ENCODE measurements at places on chromosomes 2 and 18. TPM values are rescaled to one million over a fixed set of nuclear protein-coding genes. Genes with fewer than 3 reads are reported as not detected.

Gene SH3BP4
- 44.4 TPM for total RNA-seq

Gene BMP10
- not detected for total RNA-seq

Gene MBD2
- 138 TPM for total RNA-seq

Gene ASB18
- total RNA-seq: not detected

Gene COL3A1
- 119 TPM for total RNA-seq

Gene ACMSD
- total RNA-seq: not detected

Gene SP9
- total RNA-seq: not detected

Gene METTL5
- 40.9 TPM for total RNA-seq

Gene DNER
- 1.7 TPM for total RNA-seq

- H3K4me3 ChIP-seq: no peak overlapping the region
- no peak for DNase-seq
- H3K36me3 ChIP-seq: no peaks in the 10 kb centered on the region
- no peaks in the 10 kb centered on the region for H3K27me3 ChIP-seq
- no peaks in the 10 kb centered on the region for H3K4me1 ChIP-seq
- H3K27ac ChIP-seq: no peak overlapping the region
Measured at GRCh38 chr2:60861736-60862135, 19.6 kb upstream of the REL start.

- H3K4me3 ChIP-seq: no peak overlapping the region
- no peak for DNase-seq
- no peak overlapping the region for H3K27ac ChIP-seq
- no peaks in the 10 kb centered on the region for H3K27me3 ChIP-seq
- no peaks in the 10 kb centered on the region for H3K36me3 ChIP-seq
Measured at GRCh38 chr18:21513741-21514140, 86.8 kb downstream of the ESCO1 start.

DNA sequence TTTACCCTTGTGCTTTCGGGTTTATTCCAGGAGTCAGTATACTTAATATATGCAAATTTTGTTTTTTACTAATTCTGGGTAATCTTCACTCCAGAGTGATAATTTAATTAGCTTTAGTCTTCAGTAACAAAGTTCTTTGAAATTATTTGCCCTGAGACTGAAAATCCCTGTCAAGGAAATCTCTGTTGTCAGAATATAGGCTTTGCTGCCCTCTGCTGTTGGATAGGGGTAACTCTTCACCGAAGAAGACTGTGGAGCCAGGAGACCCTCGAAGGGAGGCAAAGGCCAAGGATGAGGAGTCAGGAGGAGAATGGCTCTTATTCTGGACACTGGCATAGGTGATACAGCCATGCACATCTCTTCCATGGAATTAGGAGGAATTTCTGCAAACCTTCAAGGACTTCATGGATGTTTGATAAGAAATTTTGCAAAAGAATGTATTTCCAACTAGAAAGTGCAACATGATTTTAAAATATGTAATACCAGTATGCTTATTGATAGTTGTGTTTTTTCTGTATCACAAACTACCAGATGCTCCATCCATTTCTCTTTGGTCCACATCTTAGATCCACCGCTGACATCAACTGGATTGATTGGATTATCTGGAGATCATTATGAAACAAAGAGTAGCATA is 182.3 kb downstream of the RDH14 start:
- no peaks in the 10 kb centered on the region for H3K36me3 ChIP-seq
- no peak overlapping the region for H3K27ac ChIP-seq
- H3K4me1 ChIP-seq: no peaks in the 10 kb centered on the region
- H3K27me3 ChIP-seq: no peaks in the 10 kb centered on the region
- DNase-seq: peak; percentile 24
- H3K4me3 ChIP-seq: no peak overlapping the region

DNA sequence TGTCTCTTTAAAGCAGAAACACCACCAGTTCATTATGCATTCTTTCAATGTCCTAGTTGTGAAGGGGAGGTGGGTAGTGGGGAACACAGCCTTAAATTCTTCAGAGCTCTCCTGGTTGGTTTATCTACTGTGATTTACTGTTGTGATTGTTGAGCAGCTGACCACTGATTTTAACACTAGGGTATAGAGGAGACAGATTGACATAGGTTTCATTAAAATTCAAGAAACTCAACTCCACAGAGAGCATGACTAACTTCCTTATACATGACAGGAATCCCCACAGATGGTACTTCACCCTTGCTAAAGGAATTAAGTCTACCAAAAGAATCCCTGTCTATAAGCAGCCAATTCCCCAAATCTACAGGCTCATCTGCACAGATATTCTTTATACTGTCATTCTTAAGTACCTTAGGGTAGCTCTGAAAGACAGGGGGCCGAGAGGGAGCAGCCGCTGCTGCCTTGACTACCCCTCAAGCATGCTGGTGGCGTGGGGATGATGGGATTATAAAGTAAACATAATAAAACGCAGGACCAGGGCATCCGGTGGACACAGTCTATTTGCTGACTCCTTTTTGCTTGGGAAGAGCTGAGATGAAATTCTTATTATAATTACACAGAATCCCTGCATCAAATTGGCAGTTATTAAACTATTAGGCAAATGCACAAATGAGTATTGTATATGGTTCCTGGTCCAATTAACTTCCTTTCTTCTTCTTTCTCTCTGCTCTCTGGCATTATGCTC is 1377.6 kb upstream of the PIK3C3 start:
- no peak for DNase-seq
- H3K27me3 ChIP-seq: no peaks in the 10 kb centered on the region
- no peak overlapping the region for H3K4me3 ChIP-seq

GRCh38 chr2:127453392-127454171 is 35.4 kb downstream of the PROC start:
- DNase-seq: no peak
- H3K36me3 ChIP-seq: no peaks in the 10 kb centered on the region
- H3K4me3 ChIP-seq: no peak overlapping the region
- no peaks in the 10 kb centered on the region for H3K27me3 ChIP-seq

- H3K27ac ChIP-seq: no peak overlapping the region
- DNase-seq: no peak
- H3K27me3 ChIP-seq: no peaks in the 10 kb centered on the region
Measured at GRCh38 chr18:29084120-29084519, 907.2 kb upstream of the CDH2 start.

GRCh38 chr18:62988471-62988870 is 273.1 kb downstream of the PHLPP1 start:
- no peak for DNase-seq
- H3K27ac ChIP-seq: no peak overlapping the region
- no peaks in the 10 kb centered on the region for H3K4me1 ChIP-seq
- H3K27me3 ChIP-seq: no peaks in the 10 kb centered on the region

GRCh38 chr2:239953418-239954061 is 71.6 kb downstream of the NDUFA10 start:
- no peaks in the 10 kb centered on the region for H3K4me1 ChIP-seq
- no peak overlapping the region for H3K27ac ChIP-seq
- no peaks in the 10 kb centered on the region for H3K27me3 ChIP-seq

GRCh38 chr2:24009680-24010476 is at the start of gene MFSD2B:
MFSD2B (plus strand) TSS chr2:24010085; CDS start chr2:24010097, 12 bp downstream.
- H3K4me1 ChIP-seq: no peaks in the 10 kb centered on the region
- H3K27me3 ChIP-seq: peaks cover 25% of the 10 kb centered on the region
- no peak within 1 kb of the TSS for H3K27ac ChIP-seq

- DNase-seq: no peak
- no peaks in the 10 kb centered on the region for H3K27me3 ChIP-seq
- H3K4me1 ChIP-seq: no peaks in the 10 kb centered on the region
- H3K4me3 ChIP-seq: no peak overlapping the region
- no peaks in the 10 kb centered on the region for H3K36me3 ChIP-seq
Measured at GRCh38 chr18:67633939-67634338, 117.4 kb upstream of the DSEL start.

- H3K27me3 ChIP-seq: no peaks in the 10 kb centered on the region
- DNase-seq: no peak
- H3K4me1 ChIP-seq: no peaks in the 10 kb centered on the region
- no peak overlapping the region for H3K27ac ChIP-seq
- H3K36me3 ChIP-seq: no peaks in the 10 kb centered on the region
- H3K4me3 ChIP-seq: no peak overlapping the region
Measured at GRCh38 chr2:177030451-177031105, 182.0 kb upstream of the HNRNPA3 start.

GRCh38 chr18:48641981-48642380 is 103.2 kb downstream of the CTIF start:
- no peak overlapping the region for H3K27ac ChIP-seq
- H3K4me3 ChIP-seq: no peak overlapping the region
- H3K4me1 ChIP-seq: no peaks in the 10 kb centered on the region
- H3K27me3 ChIP-seq: no peaks in the 10 kb centered on the region

- no peaks in the 10 kb centered on the region for H3K36me3 ChIP-seq
- H3K4me3 ChIP-seq: no peak overlapping the region
- H3K27ac ChIP-seq: no peak overlapping the region
- no peaks in the 10 kb centered on the region for H3K27me3 ChIP-seq
- no peaks in the 10 kb centered on the region for H3K4me1 ChIP-seq
Measured at GRCh38 chr2:218389333-218390150, 7.5 kb downstream of the SLC11A1 start.

DNA sequence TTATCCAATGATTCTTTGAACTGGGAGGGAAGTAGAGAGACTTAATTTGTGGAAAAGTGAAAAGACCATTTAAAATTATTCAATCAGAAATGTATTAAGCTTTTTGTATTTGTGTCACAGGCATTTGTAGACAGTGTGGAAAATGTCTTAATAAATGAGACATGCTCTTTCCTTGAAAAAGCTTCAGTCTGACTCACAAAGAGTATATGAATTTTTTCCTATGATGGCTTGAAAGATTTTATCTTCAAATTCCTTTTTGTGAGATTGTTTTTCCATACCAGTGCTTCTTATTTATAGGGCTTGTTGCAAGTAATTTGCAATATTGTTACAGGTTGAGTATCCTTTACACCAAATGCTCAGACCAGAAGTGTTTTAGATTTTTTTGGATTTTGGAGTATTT is 39.5 kb downstream of the STON1 start:
- no peaks in the 10 kb centered on the region for H3K27me3 ChIP-seq
- H3K27ac ChIP-seq: no peak overlapping the region

DNA sequence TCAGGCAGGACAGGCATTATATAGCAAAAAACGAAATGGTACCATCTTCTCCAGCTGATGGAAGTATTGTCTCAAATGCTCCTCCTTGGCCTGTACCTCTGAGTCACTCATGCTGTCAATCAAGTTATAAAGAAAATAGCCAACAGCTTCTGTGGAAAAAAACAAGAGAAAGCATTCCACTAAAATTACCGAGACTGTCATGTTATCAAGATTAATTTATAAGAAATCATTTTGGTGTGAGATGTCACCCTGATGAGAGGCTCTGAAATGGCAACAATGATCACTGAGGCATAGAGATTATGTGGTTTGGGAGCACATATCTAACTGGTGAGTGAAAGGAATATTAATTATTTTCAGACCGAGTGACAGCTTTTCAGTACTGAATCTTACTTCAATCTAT is 47.4 kb downstream of the LRPPRC start:
- no peak overlapping the region for H3K4me3 ChIP-seq
- no peak overlapping the region for H3K27ac ChIP-seq
- DNase-seq: no peak
- no peaks in the 10 kb centered on the region for H3K27me3 ChIP-seq
- H3K36me3 ChIP-seq: no peaks in the 10 kb centered on the region

- no peak for DNase-seq
- H3K4me3 ChIP-seq: no peak overlapping the region
- H3K27me3 ChIP-seq: no peaks in the 10 kb centered on the region
- H3K27ac ChIP-seq: no peak overlapping the region
- H3K36me3 ChIP-seq: no peaks in the 10 kb centered on the region
- no peaks in the 10 kb centered on the region for H3K4me1 ChIP-seq
Measured at GRCh38 chr2:199693861-199694260, 157.1 kb downstream of the FTCDNL1 start.

DNA sequence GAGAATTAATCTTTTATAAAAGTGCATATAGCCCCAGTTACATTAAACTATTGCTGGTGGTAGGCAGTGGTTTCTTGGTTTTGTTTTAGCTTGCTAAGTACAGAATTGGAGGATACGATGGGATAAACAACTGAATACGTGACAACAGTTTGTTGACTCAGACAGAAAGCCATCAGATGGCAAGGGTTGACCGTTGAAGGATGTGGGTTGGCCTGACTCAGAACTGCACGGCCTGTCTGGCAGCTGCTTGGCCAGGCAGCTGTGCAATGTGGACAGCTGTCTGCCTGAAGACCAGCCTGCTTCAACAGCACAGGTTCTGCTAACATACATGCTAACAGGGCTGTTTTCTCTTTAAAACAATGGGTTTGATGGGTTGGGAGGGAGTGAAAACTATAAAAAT is 46.6 kb downstream of the PRKRA start:
- DNase-seq: peak; percentile 24
- H3K4me1 ChIP-seq: no peaks in the 10 kb centered on the region
- no peaks in the 10 kb centered on the region for H3K27me3 ChIP-seq
- H3K27ac ChIP-seq: no peak overlapping the region

DNA sequence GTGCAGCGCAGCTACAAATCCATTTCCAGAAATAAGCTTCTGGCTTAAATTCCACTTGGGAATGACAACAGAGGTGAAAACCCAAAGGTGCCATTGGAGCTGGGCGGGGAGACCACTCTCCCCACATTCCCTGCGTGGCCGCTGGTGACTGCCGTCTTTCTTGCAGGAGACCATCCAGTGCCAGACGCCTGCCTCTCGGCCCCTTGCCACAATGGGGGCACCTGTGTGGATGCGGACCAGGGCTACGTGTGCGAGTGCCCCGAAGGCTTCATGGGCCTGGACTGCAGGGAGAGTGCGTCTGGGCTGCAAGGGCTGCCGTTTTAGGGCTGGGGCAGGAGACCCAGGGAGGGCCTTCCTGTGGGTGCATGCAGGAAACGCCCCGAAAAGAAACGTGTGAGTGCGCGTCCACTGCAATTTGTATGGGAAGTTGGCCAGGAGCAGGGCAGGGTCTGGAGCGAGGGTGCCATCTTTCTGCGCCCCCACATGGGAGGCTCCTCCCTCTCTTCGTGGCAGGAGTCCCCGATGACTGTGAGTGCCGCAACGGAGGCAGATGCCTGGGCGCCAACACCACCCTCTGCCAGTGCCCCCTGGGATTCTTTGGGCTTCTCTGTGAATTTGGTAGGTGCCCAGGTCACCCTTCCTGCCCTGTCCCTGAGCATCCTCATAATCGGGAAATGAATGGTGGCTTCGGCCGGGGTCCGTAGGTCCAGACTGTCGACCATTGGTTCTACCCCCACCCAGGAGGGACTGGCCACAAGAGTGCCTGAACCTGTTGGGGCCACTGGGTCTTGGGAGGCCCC is 49.9 kb downstream of the SNED1 start:
- H3K4me3 ChIP-seq: no peak overlapping the region
- H3K36me3 ChIP-seq: no peaks in the 10 kb centered on the region
- H3K4me1 ChIP-seq: no peaks in the 10 kb centered on the region
- DNase-seq: no peak

DNA sequence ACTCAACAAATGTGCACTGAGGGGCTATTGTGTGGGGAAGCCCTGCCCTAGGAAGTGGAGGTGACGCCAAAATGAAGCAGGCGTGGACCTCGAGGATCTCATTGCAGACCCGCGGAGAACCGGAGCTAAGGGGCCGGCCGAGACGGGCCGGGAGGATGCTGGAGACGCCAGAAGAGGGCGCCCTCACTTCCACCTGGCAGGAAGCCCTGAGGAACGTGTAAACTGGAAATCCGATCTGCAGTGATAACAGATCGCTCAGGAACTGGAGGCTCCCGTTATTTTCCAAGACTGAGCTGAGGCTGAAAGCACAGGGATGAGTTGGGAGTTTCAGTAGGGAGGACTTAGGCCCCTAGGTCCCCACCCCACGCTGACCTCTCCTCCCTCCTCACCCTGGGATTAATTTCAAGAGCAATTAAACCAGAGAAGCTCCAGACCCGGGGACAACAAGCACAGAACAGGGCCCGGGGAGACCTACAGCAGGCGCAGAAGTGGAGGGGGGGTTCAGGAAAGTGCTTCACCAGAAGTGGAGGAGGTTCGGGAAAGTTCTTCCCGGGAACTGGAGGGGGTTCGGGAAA is 7.7 kb upstream of the COL6A3 start:
- H3K27ac ChIP-seq: no peak overlapping the region
- DNase-seq: peak; percentile 80
- H3K4me3 ChIP-seq: no peak overlapping the region
- H3K27me3 ChIP-seq: no peaks in the 10 kb centered on the region
- no peaks in the 10 kb centered on the region for H3K36me3 ChIP-seq

Measured in colonic mucosa (tissue), 4 donors.